ENCODE measurements at places on chromosomes 1 and 21.

- DNase-seq, result no peak
Measured at GRCh38 chr1:84170171-84170570, 26.1 kb downstream of the PRKACB start.

GRCh38 chr1:207801819-207802218 lies 50.0 kb downstream of the CD46 start:
- no peak for DNase-seq

- no peak for DNase-seq
Measured at GRCh38 chr1:15826810-15827507, 19.5 kb upstream of the UQCRHL start.

DNA sequence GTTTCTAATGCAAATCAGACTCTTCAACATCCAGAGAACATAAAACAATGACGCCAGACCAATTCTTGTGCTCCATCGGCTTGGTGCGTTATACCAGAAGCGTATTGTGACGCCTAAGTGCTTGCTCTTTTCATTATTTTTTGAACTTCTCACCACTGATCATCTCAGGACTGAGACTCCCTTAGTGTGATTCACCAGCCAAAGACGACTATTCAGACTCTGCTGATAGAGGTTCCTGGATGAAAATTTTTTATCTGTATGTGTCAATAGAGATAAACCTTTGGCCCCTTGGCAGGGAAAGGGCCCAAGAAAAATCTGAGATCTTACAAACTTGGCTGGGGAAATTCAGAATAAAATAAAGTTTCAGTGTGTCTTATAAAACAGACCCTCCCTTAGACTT lies 856 bp upstream of the GREM2 start:
- no peak for DNase-seq

DNA sequence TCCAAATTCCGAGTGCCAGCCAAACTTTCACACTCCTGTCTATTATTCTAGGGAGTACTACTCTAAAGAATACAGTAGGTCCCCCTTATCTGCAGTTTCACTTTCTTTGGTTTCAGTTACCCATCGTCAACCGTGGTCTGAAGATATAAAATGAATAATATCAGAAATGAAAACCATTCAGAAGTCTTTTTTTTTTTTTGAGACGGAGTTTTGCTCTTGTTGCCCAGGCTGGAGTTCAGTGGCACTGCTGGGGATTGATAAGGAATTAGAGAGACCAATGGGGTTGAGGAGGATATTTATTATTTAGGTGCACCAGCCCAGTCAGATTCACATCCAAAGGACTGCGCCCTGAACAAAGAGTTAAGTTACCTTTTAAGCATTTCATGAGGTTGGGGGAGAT lies 52.9 kb upstream of the SRSF10 start:
- DNase-seq, result no peak

- no peak for DNase-seq
Measured at GRCh38 chr1:78102916-78103315, 57.1 kb downstream of the GIPC2 start.

- no peak for DNase-seq
Measured at GRCh38 chr1:59990470-59990869, 63.9 kb upstream of the CYP2J2 start.

GRCh38 chr1:30571380-30571779 lies 152.0 kb downstream of the MATN1 start:
- DNase-seq, result no peak

- DNase-seq, result no peak
Measured at GRCh38 chr21:43681650-43682049, 22.3 kb downstream of the RRP1B start.

All from stimulated activated CD4-positive, alpha-beta T cell treated with anti-CD3 and anti-CD28 coated beads, Interleukin-4, amount 100 ng/mL, for 24 hours (primary cell).